Renal pelvis (tissue), 12 donors: ENCODE measurements at places on chromosomes 1 and 21. TPM values are rescaled to one million over a fixed set of nuclear protein-coding genes. Genes with fewer than 3 reads are reported as not detected.

UBXN10 gene
- 6.5 TPM for polyA plus RNA-seq

LIPI gene
- 0.65 TPM for polyA plus RNA-seq

NBPF10 gene
- 3.7 TPM for polyA plus RNA-seq

KIF17 gene
- polyA plus RNA-seq = 3.9 TPM

FMO4 gene
- 26.0 TPM for polyA plus RNA-seq

KRTAP13-2 gene
- not detected for polyA plus RNA-seq

CELA2A gene
- 0.14 TPM for polyA plus RNA-seq

RXFP4 gene
- not detected for polyA plus RNA-seq

OR2L2 gene
- polyA plus RNA-seq = 0.12 TPM

TRIM67 gene
- 0.11 TPM for polyA plus RNA-seq

DARS2 gene
- polyA plus RNA-seq = 23.5 TPM

DMRTA2 gene
- not detected for polyA plus RNA-seq

RIIAD1 gene
- polyA plus RNA-seq = 0.24 TPM

SH3BP5L gene
- 32.5 TPM for polyA plus RNA-seq

NHLH1 gene
- polyA plus RNA-seq = 0.10 TPM

SPATA6 gene
- 22.1 TPM for polyA plus RNA-seq

KRTAP21-2 gene
- not detected for polyA plus RNA-seq
